Astrocyte (in vitro differentiated cells and primary cell): ENCODE measurements at places on chromosomes 13 and 19.

DNA sequence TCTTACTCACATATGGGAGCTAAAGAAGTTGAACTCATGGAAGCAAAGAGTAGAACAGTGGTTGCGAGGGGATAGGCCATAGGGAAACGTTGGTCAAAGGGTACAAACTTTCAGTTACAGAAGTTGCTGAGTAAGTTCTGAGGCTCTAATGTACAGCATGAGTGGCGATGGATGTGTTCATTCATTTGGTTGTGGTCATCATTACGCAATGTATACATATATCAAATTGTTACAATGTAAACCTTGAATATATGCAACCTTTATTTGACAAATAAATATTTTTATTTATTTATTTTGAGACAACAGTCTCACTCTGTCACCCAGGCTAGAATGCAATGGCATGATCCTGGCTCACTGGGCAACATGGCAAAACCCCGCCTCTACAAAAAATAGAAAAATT lies 38.7 kb downstream of the ZIC5 start:
- DNase-seq: no peak

- DNase-seq: peak; percentile 69
Observed at GRCh38 chr19:372306-372890, 27.8 kb upstream of the MIER2 start.

DNA sequence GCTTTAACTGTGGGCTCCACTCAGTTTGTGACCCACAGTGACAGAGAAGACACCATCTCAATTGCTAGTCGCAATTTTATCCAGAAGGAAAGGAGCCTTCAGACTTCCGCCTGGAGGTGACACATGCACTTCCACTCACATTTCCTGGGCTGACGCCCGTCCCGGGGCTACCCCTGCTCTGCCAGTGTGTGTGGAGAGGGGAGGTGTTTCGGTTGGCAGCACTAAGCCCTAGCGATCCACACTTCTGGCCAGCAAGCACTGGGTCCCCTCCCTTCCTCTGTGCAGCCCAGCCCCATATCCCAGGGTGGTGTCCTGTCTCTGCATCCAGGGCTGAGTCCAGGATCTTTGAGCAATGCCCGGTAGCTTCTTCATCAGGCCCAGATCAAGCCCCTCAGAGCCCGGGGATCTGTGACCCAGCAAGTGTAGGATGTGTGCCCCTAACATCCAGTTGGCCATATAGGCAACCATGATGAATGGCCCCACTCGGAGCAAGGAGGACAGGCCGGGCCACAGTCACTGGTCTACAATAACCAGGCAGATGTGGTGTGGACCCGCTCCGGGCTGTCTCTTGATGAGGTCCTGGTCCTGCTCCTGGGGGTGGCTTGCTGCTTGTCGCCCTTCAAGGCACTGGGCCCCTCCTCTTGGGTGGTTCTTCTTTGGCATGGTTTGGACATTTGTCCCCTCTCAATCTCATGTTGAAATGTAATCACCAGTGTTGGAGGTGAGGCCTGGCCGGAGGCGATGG lies 141.9 kb upstream of the SPACA7 start:
- no peak for DNase-seq

- no peak for DNase-seq
Observed at GRCh38 chr19:51501594-51502263, at the start of gene SIGLEC12. TSS of gene SIGLEC12 (minus strand) at chr19:51501800. CDS start at chr19:51501733, 67 bp downstream.

DNA sequence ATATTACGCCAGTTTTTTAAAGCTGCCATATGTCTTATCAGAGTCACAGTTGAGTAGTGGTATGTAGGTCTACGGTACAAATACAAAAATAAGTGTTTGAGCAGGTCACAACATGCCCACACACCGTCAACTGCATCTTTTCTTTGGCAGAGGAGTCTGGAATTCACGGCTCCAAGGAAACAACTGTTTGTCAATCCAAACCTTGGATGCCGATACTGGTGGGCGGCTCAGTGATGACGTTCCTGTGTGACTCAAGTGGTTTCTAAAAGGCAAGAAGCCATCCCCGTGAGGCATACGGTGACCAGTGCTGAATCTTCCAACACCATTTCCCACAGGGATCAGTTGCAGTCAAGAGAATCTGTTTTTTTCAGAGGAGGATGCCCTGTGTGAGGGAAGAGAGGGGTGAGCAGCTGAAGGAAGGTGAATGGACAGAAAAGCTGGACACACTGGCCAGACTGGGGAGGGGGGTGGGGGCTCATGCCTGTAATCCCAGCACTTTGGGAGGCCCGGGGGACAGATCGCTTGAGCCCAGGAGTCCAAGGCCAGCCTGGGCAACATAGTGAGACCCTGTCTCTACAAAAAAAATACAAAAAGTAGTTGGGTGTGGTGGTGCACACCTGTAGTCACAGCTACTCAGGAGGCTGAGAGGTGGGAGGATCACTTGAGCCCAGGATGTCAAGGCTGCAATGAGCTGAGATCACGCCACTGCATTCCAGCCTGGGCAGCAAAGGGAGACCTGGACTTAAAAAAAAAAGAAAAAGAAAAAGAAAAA lies 22.8 kb upstream of the CEBPG start:
- peak; percentile 78 for DNase-seq
